DMS153 (cell line): ENCODE measurements at places on chromosomes 12 and 14.

- DNase-seq: peak; percentile 69
Observed at GRCh38 chr12:113142173-113142885, 6.8 kb upstream of the RASAL1 start.

DNA sequence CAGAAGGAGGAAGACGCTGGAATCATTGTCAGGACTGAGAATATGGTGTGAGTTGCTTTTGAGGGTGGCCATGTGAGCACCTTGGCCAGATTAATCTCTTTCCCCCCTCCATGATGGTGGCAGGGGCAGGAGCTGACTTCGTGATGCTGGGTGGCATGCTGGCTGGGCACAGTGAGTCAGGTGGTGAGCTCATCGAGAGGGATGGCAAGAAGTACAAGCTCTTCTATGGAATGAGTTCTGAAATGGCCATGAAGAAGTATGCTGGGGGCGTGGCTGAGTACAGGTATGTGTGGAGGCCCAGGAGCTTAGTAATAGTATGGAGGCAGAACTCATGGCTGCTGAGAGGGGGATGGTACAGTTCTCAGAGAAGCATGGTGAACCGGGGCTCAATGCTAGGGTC, 4.3 kb downstream of the TINF2 start:
- no peak for DNase-seq

GRCh38 chr12:47302111-47302671, 222.4 kb upstream of the AMIGO2 start:
- DNase-seq: no peak

- DNase-seq: no peak
Observed at GRCh38 chr12:31578632-31579031, 12.3 kb downstream of the DENND5B start.

DNA sequence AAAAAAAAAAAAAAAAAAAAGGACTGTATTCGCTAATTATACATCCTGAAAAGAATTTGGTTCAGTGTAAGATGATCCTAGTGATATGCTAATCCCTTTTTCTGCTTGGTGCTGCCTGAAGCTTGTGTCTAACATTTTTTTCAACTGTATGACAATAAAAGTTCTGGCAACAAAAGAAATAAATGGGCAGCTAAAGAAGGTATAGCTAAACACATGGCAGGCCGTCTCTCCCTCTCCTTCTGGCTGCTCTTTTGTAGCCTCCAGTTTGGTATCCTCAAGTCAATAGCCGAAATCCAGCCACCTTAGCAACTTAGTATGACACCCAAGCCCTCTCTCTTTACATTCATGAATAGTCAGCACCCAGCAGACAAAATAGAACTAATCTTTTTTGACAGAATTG, 198.3 kb upstream of the OTX2 start:
- no peak for DNase-seq

DNA sequence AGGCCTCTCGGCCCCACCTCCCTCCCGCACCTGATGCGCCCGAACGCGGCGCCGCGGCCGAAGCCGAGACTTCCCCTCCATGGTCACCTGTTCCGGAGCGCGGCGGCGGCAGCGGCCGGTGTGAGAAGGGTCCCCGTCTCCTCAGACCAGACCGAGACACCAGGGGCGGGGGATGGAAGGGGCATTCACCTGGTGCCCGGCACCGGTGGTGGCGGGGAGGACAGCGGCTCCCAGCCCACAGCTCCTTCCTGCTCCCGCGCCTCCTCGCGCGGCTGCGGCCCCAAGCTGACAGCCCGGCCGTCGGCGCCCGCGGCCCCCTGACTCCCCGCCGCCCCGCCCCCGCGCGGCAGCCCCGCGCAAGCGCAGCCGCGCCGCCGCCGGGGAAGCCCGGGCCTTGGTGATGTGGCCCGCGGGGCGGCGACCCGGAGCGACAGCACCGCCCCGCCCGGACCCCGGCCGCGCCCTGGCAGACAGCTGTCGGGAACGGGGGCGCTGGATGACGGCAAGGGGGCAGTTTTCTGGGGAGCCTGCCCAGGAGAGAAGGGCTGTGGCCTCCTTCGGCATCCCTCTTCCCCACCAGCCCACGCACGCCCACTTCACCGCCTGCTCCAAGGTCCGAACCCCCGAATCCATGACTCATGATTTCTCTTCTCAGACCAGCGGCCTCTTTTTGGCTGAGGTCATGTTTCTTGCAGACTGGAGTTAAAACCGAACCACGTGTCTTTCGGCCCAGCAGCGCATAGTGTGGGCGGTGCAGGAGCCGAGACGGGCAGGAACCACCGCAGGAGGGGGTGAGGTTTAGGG, at the start of gene SLC41A2:
Gene SLC41A2 (minus strand): TSS at position 290 of the 804 bp plus-strand sequence. CDS start 29,763 bp downstream, outside the sequence.
- DNase-seq: peak; percentile 22

GRCh38 chr12:29889737-29890136, 106.0 kb upstream of the TMTC1 start:
- DNase-seq: no peak

GRCh38 chr12:65106948-65107347, 14.2 kb downstream of the WIF1 start:
- DNase-seq: no peak

- peak; percentile 64 for DNase-seq
Observed at GRCh38 chr12:10392394-10392930, 2.6 kb upstream of the KLRK1 start.

DNA sequence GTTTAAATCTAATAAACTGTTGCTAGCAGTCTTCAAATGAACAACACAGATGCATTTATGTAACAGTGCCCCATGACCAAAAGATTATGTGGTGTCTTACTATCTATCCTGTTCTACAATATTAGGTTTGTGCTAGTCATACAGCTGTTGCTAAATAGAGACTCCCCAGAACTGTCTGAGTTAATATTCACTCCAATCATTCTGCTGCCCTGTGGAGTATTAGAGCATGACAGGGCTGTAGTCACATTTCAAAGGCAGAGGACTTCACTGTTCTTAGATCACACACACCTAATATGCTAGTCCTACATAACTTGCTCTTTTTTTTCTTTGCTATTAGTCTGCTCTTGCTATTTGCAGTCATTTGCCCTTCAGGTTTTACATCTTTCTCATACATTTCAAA, 157.6 kb upstream of the MDGA2 start:
- DNase-seq: no peak

GRCh38 chr12:1171657-1172408, 180.8 kb downstream of the ERC1 start:
- peak; percentile 75 for DNase-seq

- DNase-seq: no peak
Observed at GRCh38 chr12:41663598-41664265, 475.6 kb downstream of the PDZRN4 start.

DNA sequence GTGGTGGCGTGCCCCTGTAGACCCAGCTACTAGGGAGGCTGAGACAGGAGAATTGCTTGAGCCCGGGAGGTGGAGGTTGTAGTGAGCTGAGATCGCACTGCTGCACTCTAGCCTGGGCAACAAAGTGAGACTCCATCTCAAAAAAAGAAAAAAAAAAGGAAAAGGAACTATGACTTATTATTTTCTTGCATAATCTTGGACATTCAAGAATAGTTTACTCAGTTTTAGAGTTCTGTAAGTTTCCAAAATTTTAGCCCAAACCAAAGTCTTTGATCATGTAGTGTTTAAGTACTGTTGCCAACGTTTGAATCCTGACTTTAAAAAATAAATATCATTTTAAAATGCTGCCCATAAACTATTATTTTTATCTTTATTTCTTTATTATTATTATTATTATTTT, 6.2 kb downstream of the PSMA6 start:
- DNase-seq: no peak

- peak; percentile 50 for DNase-seq
Observed at GRCh38 chr14:58749066-58749669, 111.4 kb downstream of the DACT1 start.

GRCh38 chr12:10867381-10867780, 16.7 kb downstream of the PRH1 start:
- DNase-seq: no peak

DNA sequence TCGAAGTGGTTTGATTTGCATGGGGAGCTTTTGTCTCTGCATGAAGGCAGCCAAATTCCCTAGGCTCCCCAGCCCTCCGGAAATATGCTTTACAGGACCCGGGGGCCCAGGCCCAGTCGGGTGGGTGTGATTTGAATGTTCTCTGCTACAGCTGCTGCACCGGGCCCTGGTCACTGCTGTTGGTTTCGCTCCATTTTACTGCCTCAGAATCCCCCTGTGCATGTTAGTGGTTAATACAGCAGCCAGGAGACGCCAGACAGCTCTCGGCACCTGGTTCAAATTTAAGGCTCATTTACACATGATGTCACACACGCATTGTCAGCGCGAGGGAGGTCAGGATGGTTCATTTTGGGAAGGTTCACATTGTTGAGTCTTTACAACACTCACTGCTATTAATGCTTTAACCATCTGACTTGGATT, 99.6 kb downstream of the SLC38A6 start:
- no peak for DNase-seq
